ENCODE measurements at places on chromosomes 11 and 22.

- no peak for DNase-seq
Measured at GRCh38 chr11:16796311-16796710, 57.9 kb downstream of the C11orf58 start.

DNA sequence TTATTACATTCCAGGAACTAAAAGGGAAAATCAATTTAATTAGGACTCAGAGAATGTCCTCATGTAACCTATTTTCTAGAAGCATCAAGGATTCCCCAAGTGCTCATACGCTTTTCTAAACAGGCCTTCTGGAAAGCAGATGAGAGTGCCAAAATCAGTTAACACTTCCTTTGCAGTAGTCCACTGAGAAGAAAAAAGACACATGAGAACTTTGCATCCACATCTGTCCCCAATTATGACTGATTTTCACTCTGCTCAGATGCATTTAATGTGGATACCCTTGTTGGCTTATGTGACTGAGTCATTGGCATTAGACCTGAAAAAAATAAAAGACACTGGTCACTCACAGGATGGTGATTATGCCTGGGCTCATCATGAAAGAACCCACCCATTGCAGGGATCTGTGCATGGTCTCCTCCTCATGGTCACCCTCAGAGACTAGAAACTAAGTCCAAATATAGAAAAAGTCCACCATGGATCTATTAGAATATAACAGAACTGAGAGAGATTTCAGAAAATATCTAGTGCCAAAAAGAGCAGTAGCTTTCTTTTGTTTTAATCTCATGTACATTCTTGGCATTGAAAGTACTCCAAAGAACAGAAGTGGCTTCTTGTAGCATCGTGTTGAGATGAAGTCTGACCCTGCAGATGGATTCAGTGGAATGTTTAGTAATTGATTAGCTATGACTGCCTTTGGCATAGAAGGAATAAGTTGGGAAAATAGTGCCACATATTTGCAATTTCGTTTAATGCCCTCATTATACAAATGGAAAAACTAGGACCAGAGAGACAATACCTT lies 48.8 kb upstream of the FIBIN start:
- DNase-seq, result no peak

GRCh38 chr11:85628771-85629341 lies 463 bp downstream of the TMEM126B start:
- DNase-seq, result no peak

DNA sequence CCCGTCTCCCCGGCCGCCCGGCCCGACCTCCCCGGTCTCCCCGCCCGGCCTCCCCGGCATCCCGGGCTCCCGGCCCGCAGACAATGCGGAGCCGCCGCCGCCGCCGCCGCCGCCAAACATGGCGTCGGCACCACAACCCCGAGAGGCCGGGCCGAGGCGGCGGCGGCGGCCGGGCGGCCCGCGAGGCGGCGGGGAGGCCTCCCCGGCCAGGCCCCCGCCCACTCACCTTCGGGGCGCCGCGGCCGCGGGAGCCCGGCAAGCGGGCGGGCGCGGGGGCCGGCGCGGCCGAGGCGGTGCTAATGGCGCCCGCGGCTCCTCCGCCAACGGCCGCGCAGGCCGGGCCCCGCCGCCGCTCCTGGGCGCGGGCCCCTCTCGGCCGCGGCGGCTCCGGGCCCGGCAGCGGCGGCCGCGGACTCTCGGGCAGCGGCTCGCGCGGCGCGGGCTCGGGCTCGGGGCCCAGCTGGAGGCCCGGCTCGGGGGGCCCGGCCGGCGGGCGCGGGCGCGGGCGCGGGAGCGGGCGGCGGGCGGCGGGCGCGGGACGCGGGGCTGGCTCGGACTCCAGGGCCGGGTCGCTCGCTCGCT lies 311 bp downstream of the BRD1 start:
- DNase-seq, result no peak

GRCh38 chr11:61598886-61599868 lies 18.3 kb upstream of the SYT7 start:
- DNase-seq, result no peak

DNA sequence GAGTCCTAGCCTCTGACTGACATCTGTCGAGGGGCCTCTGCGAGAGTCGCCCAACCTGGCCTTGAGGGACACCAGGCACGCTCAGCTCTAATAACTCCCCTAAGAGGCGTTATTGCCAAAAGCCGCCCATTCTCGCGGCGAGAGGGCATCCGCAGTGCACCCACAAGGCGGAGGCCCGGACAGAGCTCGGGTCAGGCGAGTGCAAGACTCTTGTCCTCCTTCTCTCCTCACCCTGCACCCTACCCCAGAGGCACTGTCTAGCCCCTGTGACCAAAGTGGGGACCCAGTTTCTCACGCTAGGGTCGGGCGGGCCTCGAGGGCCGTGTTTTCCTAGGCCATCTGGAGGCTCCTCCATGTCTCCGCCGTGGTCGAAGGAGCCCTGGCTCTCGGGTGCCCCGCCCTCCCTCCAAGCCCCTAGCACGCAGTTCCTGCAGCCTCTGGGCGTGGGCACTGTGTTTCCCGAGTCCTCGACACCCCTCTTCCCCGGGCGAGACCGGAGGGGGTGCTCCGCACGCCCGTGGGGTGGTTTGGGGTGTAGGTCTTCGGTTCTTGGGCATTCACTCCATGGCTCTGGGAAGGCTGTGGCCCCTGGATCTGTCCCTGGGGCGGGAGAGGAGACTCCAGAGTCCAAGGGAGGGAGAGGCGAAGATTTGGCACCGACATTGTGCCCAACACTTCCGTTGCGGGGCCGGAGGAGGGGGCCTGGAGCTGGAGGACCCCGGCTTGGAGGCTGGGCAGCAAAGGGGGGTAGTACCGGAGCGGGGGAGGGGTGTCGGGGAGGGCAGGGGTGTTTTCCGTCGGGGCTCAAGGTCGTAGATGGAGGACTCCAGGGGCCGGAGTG lies 1.0 kb downstream of the CHRM4 start:
- no peak for DNase-seq

DNA sequence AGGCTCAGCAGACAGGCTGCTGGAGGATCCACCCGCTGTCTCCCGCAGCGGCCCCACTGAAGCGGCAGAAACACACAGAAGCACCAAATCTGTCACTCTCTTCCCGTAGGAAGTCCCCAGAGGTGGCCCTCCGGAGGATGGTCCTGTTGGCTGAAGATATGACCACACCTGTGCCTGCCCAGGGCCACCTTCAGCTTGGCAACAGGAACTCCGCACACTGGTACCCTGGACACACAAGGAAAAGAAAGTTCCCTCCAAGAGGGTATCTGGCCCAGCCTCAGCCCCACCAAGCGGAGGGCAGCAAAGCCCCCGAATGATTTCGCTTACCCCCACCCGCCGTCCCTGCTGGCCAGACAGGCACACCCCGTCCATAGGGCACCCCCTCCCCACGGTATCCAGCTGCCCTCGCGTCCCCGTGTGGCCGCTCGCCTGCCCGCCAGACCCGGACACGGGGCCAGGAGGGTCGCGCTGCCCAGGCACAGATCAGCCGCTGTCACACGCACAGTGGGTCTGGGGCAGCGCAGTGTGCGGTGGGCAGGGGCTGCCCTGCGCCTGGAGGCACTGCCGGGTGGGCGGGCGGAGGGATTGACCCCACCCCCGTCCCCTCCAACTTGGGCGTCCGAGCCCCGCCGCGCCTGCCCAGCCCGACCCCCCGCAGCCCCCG lies 7.0 kb downstream of the RASSF7 start:
- no peak for DNase-seq

GRCh38 chr11:103897160-103897936 lies 139.1 kb upstream of the DDI1 start:
- DNase-seq, result no peak

- no peak for DNase-seq
Measured at GRCh38 chr22:29658176-29658575, 54.7 kb downstream of the NF2 start.

DNA sequence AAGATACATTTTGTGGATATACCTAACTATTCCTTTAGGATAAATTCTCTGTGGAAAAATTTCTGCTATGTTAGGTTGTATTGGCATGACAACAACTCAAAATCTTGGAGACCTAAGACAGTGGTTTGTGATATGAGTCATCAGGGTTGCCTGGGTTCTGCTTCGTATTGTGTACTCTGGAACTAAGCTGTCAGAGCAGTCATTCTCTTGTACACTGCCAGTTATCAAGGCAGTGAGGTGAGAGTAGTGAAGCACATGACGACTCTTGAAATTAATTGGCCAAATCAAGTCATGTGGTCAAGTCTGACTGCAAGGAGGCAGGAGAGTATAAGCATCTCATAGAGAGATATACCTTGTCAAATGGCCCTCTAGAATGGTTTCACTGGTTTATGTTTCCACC lies 104.4 kb downstream of the FANCF start:
- DNase-seq, result no peak

GRCh38 chr11:64095949-64096348 lies 60.2 kb downstream of the FLRT1 start:
- DNase-seq, result no peak

GRCh38 chr22:36239150-36239400 lies 252 bp downstream of the APOL2 start:
- no peak for DNase-seq

- DNase-seq, result no peak
Measured at GRCh38 chr22:21450858-21451353, 16.3 kb upstream of the TMEM191C start.

- DNase-seq, result peak; percentile 40
Measured at GRCh38 chr11:66906061-66906733, 49.3 kb downstream of the LRFN4 start.

DNA sequence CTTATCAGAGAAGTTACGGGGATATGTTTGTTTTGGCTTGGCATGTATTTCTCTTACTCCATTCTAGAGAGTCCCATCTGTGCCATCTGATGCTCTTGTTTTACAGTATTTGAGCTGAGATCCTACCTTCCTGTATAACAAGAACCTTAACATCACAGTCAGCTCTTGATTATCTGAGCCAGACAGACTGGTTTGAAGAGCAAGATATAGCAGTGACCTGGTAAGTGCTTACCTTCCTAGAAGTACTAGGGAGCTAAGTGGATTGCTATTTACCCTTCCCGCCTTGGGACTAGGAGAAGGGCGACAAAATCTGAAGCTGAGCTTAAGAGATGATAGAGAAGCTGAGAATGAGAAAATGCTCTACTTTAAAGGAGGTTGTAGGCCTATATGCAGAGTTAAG lies 235.3 kb downstream of the CSNK2A3 start:
- no peak for DNase-seq

- no peak for DNase-seq
Measured at GRCh38 chr22:46681010-46681409, 57.0 kb downstream of the CERK start.

GRCh38 chr11:107859459-107860239 lies 1.1 kb upstream of the SLC35F2 start:
- peak; percentile 22 for DNase-seq

GRCh38 chr22:40004836-40005235 lies 10.1 kb downstream of the FAM83F start:
- DNase-seq, result no peak

DNA sequence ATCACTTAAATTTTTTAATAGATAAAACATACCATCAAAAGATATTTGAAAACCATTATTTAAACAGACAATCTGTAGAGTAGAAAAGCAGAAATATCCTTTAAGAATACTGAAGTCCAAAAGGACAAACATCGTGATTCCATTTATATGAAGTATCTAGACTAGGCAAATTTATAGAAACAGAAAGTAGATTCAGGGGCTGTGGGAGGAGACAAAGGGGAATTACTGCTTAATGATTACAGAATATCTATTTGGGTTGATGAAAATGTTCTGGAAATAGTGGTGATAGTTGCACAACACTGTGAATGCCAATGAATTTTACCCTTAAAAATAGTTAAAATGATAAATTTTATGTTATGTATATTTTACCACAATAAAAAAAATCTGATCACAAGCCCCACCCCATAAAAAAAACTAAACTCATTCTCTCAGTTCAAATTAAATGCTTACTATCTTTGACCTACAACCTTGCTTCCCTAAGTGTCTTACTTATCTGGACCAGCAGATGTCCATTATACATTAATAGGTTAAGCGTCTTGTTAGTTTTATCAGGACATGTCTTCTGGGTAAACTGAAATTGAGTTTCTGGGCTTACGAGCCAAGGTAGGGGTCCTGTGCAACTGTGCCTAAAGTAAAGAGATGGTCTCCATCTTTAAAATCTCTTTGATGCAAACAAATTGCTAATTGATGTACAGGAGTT lies 86.3 kb downstream of the FCHSD2 start:
- no peak for DNase-seq

DNA sequence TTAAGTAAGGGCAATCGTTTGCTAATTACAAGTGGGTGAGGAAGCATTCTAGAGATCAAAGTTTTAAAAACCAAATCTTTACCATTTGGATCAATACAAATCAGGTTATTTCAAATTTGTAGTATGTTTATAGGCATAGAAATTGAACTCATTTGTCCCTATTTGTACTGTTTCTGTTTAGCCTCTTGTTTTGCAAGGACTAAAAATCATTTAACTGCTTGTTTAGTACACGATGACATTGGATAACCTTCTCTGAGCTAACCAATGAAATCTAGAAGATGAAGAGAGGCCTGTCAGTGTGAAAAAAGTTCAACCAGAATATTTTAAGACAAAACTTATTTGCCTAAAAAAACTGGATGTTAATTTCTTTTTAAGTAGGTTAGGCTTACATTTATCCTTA lies 40.0 kb downstream of the ZC3H12C start:
- DNase-seq, result no peak

DNA sequence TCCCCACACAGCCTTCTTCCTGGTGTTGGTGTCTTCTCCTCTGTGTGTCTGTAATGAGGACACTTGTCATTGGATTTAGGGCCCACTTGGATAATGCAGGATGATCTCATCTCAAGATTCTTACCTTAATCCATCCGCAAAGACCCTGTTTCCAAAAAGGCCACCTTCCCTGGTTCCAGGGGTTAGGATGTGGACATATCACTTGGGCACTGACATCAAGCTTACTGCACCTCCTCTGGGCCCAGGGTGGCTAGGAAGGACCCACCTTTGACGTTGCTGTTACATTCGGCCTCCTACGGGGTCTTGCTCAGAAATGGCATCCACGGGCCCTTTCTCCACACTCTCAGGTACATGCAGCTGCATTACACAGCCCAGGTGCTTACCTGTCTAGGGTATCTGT lies 535.9 kb downstream of the BRD1 start:
- DNase-seq, result no peak

GRCh38 chr11:10488121-10488933 lies 33.3 kb downstream of the AMPD3 start:
- DNase-seq, result no peak

GRCh38 chr11:107804971-107805370 lies 53.6 kb downstream of the SLC35F2 start:
- no peak for DNase-seq

- DNase-seq, result no peak
Measured at GRCh38 chr11:36273110-36273509, 16.1 kb downstream of the COMMD9 start.

GRCh38 chr22:18994701-18995326 lies 58.7 kb upstream of the PRODH start:
- DNase-seq, result no peak

DNA sequence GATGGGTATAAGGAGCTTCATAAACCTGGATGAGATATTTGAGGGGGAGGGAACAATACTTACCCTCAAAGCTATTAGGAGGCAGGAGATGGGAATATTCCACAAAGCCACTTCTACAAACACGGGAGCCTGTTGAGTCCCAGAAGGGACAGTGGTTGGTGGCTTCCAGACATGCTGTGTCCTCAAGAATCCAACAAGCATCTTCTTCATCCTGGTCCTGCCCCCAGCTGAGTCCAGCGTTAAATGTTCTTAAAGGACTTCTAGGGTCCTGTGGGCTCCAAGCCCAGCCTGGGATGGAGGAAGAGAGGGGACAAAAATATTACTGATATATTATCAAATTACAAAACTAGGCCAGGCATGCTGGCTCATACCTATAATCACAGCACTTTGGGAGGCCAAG lies 2.3 kb downstream of the CSKMT start:
- DNase-seq, result no peak

All from ovary (tissue), 10 donors.